Stimulated activated CD4-positive, alpha-beta T cell treated with anti-CD3 and anti-CD28 coated beads, Interleukin-2, amount 100 ng/mL, for 48 hours (primary cell): ENCODE measurements at places on chromosomes 3 and 15.

GRCh38 chr15:35723852-35724251 lies 177.9 kb upstream of the DPH6 start:
- no peak for DNase-seq

DNA sequence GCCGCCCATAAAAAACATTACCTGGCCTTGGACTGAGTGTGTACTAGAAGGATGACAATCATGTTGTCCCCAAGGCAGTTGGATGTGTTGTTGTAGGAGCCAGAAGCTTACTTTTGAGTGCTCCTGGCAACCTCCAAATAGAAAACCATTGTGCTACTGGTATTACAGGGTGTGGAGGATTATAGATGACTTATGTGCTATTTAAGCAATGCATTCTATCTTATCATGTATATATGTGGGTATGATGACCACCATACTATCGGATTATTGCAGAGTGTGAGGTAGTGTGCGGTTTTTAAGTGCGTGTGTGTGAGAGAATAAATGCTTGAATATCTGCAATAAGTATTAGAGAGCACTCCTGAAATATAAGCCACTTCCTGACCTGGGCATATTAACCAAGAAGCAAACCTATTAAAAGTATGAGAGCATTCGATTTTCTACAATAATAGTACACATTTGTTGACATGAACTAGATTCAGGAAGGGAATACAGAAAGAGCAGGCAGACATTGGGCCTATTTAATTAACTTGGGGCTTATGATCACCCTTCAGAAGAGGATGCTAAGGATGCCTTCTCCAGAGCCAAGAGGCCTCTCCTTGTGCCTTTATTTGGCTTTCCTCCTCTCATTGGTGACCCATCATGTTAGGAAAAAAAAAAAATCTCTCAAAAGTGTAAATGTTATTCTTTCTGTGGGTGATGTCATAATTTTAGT lies 11.7 kb upstream of the MBNL1 start:
- no peak for DNase-seq

- DNase-seq: no peak
These were observed 3.6 kb upstream of the DNAJB8 start for GRCh38 chr3:128470134-128470899.

GRCh38 chr15:70053001-70053715 lies 44.6 kb downstream of the TLE3 start:
- DNase-seq: no peak

DNA sequence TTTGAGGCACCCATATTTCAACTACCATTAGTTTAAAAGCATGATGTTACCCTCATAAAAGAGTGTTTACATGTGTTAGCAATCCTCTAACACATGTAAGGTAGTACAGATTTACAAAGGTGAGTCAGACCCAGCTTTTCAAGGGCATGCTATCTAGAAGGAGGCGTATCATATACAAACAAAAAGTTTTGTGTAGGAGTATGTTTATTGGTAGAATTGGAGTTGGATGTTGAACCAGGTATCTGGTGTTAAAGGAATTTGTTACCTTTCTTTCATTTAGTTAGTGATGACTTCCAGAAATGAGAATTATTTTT lies 2.4 kb downstream of the HACD3 start:
- DNase-seq: no peak

GRCh38 chr15:33198541-33198940 lies 4.0 kb upstream of the FMN1 start:
- DNase-seq: no peak

GRCh38 chr3:194691481-194692283 lies 6.0 kb downstream of the FAM43A start:
- no peak for DNase-seq

DNA sequence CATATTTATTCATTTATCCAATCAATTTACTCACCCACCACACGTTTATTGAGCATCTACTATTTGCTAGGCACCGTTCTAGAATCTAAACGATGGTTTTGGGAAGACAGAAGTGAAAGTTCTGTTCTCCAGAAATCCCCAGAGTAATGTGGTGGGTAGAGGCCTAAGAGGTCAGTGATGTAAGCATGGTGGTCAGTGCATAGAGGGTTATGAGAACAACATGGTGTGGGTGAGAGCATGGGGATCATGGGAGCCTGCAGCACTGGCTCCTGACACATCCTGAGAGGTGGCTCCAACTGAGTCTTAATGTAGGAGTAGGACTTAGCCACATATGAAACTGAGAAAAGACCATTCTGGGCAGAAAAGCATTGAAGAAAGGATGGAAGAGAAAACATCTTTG lies 85.3 kb upstream of the TNFAIP8L3 start:
- DNase-seq: no peak

DNA sequence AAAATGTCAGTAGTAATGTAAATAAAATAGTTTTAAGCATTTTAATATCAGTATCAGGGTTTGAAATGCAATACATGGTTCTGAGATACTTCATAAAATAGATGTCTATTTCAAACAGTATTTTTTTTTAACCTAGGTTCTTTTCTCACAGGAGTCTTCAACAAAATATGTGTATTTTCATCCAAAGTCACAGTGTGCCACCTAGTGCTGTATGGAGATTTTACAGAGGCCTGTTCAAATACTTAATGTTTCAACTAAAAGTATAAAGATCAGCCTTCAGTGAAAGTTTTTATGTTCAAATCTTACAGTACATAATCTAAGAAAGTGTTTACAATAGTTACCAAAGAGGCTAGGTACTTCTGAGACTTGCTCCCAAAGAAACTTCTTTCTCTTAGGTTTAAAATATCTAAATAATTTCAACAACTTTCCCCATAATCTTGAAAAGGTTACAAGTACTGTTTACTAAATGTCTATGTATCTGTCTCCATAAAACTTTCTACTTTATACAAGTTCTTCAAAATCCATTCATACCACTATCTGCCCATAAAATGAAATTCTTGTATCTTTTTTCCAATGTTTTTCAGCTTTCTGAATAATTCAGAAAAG lies 38.3 kb downstream of the SCAPER start:
- peak; percentile 19 for DNase-seq

GRCh38 chr15:85312929-85313331 lies 67.5 kb upstream of the AKAP13 start:
- DNase-seq: no peak

- DNase-seq: no peak
These were observed 1074.1 kb downstream of the SI start for GRCh38 chr3:164004205-164004604.

DNA sequence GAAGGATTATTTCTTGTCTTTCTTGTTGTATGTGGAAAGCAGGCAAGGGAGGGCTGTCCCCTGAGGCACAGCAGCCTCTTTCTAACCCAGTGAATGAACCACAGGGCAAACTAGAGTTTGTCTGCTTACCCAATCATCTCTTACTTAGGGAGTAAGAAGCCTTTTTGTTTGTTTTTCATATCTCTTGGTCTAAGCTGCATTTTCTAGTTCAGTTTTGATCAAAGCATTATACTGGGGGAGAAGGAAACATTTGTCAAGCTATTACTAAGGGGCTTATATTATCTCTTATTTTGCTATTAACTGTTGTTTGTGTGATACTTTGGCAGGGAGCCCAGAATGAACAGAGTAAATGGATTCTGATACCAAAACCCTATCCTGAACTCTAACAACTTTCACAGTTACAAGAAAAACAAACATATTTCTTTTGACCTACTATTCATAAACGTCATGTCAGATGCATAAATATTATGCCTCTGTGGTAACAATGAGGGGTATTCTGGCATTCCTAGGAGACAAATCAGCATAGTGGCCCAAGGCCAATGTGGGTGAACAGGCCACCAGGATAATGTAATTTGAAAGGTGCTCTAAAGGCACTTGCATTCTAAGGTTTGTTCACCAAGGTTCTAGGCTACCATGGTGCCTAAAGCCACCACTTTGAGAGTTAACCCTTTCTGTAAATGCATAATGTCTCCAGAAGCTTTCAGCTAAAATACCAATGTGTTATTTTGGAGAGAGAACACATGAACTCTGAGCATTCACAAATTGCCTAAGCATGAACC lies 271.6 kb upstream of the ZPLD1 start:
- no peak for DNase-seq

- no peak for DNase-seq
These were observed 39.0 kb downstream of the RASA2 start for GRCh38 chr3:141525814-141526213.

DNA sequence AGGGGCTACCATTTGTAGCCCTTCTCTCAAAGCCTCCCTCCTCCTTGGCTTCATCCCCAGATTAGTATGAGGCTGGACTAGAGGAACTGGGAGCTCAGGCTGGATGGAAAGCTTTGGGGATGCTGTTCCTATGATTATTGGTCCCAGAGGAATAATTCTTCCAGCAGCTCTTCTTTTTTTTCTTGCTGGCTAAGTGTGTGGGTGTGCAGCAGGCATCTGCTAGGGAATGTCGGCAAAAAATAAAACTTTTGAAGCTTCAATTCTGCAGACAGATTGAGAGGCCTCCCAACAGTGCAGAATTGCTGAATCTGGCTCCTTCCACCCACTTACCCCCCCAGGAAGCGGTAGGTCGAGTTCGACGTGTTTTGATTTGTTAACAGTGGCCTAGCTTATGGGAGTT lies 138.5 kb upstream of the ANKRD28 start:
- DNase-seq: no peak

DNA sequence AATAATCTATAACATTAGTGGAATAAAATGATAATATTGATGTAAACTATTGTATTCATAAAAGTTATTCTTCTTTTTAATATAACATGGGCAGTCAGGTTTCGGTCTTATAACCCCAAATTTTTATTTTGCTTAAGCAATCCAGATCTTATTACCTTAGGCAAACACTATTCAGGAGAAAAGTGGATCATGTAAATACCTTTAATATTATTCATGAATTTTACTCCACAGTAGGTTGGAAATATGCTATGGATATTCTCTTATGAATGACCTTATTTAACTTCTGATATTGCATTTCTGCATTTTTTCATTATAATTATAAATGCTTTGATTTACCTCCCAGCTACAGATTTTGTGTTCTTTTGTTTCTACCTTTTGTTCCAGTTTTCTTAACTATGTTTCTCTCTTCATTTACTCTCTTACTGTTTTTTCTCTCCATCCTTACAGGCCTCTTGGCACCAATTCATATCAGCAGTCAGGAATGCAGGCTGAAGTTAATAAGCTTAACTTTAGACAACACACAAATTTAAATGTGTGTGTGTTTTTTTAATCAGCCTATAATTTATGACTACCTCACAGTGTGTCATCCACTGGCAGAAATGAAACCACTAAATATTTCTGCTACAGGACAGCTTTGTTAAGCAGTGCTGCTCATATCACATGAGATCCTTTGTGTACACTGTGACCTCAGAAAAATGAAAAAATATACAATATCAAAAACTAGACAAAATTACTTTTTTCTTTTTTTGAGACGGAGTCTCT lies 111.0 kb downstream of the NSUN3 start:
- no peak for DNase-seq

DNA sequence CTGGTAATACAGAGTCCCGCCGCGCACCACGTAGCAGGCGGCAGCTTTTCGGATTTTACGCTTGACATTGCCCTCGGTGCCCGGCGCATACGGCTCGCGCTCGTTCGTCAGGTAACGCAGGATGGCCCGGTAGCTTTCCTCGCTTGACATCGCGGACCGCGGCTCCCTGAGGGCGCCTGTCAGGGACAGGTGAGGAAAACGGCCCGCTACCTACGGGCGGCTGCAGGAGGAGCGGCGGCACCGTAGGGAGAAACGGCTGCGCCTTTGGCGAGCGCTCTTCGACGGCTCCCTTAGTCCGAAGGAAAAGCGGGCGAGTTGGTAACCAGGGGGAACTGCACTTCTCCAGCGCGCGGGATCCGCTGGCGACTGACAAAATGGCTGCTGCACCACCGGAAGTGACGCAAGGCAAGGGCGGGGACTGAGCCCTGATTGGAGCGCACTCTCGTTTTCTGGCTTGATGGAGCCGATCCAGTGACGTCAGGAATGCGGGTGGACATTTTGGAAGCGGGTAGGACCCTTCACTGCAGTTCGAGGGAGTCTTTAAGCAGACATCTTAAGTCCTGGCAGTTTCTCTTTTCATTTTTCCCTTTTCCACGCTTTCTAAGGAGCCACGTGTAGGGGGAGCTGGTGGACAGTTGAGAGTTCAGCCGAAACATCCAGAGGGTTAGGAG lies at the start of gene ZBTB11:
Gene ZBTB11, minus strand, starts transcription at position 368 of the 671 bp plus-strand sequence. Its CDS starts 218 bp downstream, at position 150.
- peak; percentile 99 for DNase-seq

GRCh38 chr3:134197681-134198261 lies 52.9 kb downstream of the RYK start:
- DNase-seq: no peak

GRCh38 chr3:11413071-11413470 lies 140.9 kb downstream of the ATG7 start:
- no peak for DNase-seq

GRCh38 chr15:79329171-79329611 lies 18.3 kb downstream of the TMED3 start:
- no peak for DNase-seq

DNA sequence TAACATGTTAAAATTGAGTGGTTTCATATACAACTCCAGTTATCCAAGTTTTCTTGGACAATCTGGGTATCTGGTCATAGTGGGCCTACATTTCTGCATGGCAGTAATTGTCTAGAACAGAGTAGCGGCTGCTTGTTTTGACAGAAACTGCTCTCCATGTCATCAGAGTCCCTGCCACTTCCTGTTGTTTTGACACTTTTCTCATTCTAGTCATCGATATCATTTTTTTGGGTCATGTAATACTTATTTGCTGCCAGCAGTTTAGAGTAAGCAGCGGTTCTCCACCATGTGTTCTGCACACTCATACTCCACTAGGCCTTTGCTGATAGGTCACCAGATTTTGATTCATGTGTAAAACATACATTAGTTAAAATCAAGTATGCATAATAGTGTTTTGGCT lies 81.5 kb downstream of the SLC25A26 start:
- no peak for DNase-seq

DNA sequence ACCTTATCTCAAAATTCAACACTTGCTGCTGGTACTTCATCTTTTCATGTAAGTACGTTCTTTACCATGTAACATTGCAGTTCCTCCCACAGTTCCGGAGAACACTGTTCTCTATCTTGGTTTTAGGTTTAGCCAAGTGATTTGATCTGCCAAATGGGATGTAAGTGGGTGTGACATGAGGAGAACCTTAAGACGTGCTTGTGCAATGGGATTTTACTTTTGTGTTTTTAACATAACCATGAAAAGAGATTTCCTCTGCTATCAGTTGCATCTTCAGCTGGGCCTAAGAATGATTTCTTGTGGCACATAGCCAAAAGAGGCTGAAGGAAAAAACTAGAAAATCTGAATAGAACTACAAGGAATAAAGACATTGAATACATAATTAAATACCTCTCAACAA lies 894.5 kb upstream of the ALCAM start:
- no peak for DNase-seq

DNA sequence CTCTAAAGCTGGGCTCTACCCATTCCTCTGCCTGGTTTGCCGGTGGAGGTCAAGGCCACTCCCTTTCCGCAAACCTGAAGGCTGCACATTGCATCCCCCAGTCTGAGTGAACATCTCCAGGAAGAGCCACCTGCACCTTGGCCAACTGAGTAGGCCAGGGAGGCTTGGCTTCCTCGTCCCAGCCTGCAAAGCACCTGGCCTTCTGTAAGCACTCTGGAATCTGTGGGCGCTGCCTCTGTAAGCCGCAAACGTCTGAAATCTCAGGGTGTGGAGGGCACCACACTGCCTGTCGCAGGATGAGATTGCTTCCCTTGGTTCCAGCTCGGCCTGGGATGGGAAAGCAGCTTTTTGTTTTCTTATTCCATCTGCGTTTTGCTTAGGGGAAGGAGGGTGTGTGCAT lies 81.3 kb downstream of the SEC22A start:
- DNase-seq: no peak
